ENCODE measurements at places on chromosomes 7 and 10.

GRCh38 chr7:32218154-32218467 is 147.9 kb upstream of the PDE1C start:
- DNase-seq: no peak

DNA sequence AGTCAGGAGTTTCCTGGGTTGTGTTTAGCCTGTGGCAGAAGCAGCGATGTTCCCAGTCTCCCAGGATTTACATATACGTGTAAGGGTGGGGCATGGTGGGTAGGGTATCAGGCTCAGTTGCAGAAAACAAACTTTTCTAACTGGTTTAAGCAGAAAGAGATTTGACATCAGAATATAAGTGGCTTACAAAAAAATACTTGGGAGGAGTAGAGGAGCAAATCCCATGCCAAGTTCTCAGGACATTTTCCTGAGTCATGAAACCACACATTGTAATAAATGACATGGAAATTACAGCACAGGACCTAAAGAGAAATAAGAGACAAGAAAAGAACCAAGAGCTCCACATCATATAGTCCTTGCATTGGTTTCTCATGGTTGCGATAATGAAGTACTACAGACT is 26.2 kb upstream of the FRMD4A start:
- peak; percentile 52 for DNase-seq

DNA sequence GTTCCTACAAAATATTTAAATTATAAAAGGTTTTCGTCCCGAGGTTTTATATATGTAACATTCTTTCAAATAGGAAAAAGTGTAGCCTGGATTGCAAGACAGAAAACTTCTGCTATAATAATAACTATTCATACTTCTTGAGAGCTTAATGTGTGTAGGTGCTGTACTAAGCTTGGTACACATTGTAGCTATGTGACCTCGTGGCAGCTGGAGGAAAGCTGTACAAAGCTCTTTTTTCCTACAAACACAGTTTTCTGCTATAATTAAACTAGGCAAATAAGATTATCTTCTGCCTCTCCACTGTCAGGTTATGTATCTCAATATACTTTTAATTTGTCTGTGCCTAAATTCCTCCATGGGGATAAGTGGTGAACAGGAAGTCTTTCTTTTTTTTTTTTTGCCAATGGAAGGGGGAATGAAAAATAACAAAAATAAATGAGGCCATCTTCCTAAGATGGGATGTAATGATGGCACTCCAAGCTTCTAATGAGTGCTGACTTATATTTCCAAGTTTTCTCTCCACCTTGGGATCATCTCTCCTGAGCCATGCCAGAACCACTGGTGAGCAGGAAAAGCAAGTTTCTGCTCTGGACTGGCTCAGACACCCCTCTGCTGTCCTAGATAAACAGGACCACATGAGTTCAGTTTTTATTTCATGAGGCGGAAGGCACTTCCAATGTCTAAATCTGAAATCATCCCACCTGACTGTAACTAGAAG is 9.9 kb downstream of the SGMS1 start:
- DNase-seq: no peak

DNA sequence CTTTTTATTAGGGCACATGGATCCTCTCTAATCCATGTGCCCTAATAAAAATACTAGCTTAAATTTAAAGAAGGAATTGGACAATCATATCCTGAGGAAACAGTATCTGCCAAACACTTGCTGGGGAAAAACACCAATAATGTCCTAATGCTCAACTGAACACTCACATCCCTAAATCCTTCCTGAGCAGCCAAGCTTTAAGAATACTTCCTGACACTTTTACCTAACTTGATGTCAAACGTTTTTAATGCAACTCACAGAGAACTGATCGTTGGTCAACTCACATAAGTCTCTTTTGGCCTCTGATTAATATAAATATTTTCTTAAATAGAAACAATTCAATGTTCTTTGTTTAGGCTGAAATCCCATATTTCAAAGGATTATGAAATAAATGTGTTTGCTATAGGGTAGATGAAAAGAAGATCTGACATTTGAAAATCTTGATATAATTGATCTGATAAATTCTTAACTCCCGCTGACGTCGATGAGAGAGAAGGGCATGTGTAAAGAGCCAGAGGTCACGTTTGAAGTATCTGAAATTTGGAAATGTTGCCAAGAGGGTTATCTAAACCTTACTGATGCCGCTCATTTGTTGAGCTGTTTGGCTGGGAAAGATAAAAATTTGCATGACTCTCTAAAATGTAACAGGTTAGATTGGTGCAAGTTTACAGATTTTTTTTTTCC is 122.8 kb upstream of the RHOBTB1 start:
- DNase-seq: no peak

GRCh38 chr10:16891375-16892313 is 74.4 kb upstream of the RSU1 start:
- peak; percentile 97 for DNase-seq

GRCh38 chr7:94012746-94013145 is 8.6 kb upstream of the BET1 start:
- peak; percentile 19 for DNase-seq

DNA sequence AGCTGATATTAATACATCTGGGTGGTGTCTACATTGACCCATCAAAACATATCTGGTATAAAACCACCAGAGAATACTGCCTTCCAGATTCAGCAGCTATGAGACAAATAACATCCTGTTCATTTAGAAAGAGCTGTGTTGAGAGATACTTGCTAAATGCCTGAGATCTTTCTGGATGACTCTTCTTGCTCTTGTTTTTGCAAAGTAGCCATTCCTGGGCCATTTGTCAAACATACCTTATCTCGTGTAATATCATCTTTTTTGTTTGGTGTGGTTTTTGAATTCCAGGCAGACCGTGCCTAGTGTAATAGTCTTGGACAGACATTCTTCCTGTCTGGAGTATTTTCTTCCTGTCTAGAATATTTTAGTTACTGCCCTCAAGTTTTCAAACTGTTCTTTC is 74.7 kb upstream of the PRR15 start:
- peak; percentile 14 for DNase-seq

GRCh38 chr7:14024406-14024805 is 34.9 kb upstream of the ETV1 start:
- DNase-seq: no peak

Data from renal cortical epithelial cell (primary cell).